IMR-90 (cell line): ENCODE measurements at places on chromosomes 2 and 18. TPM values are rescaled to one million over a fixed set of nuclear protein-coding genes. Genes with fewer than 3 reads are reported as not detected.

DNA sequence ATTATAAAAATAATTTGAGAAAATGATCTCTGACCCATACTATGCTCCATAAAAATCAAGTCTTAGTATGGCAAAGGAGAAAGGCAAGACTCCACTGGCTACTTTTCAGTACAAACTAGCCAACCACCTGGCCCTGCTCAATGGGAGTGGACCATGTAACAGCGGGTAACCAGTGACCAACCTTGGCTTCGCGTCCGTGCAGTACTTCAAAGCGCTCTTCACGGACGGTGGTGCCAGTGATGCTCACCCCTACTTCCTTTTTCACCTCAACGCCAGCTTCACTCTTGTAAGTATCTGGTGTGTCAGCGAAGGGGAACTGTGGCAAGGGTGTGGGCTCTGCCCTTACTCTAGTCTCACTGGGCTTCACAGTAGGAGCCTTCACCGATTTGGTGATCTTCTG lies 23.3 kb downstream of the TTN start:
- H3K36me3 ChIP-seq: no peaks in the 10 kb centered on the region
- no peak overlapping the region for H3K27ac ChIP-seq
- no peak overlapping the region for H3K4me3 ChIP-seq
- no peaks in the 10 kb centered on the region for H3K4me1 ChIP-seq

DNA sequence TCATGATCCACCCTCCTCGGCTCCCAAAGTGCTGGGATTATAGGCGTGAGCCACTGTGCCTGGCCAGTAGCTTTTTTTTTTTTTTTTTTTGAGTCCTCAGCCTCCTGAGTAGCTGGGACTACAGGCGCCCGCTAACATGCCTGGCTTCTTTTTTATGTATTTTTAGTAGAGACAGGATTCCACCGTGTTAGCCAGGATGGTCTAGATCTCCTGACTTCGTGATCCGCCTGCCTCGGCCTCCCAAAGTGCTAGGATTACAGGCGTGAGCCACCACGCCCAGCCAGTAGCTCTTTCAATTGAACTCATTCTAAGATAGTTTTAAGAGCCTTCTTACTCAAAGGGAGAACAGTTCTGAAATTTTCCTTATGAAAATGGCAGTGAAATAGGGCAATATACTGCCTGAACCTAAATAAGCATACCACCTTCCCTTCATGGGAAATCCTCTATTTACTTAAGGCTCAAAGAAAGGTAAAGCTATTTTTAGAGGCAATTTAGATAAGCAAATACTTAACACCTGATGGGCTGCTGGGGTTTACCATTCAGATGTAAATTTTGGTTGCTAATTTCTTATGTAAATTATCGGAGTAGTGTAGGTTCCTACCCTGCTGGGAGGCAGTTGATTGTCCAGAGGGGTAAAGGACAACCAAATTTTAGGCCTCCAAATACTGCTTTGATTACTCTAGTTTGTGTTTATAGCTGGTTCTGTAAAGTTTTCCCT lies 144.7 kb downstream of the GREB1L start:
- peaks cover 2% of the 10 kb centered on the region; the same call in 1 of the 2 replicates for H3K27me3 ChIP-seq
- no peaks in the 10 kb centered on the region for H3K36me3 ChIP-seq
- H3K4me1 ChIP-seq: no peaks in the 10 kb centered on the region
- DNase-seq: no peak
- no peak overlapping the region for H3K27ac ChIP-seq

Gene CRYGD
- total RNA-seq: not detected in 2 replicates

DNA sequence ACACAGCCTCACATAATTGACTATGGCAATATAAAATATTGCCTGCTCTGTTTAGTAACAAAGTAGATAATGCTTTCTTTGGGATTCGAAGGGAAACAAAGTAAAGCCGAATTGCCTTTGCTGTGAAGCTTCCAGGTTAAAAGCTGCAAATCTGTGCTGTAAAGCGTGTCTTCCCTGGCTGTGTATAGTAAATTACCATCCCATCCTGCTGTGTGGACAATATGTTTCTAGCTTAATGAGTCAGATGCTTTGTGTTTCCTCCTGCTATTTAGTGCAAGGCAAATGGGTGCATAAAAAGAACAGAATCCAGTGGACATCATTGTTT lies 265.1 kb downstream of the SOCS6 start:
- no peaks in the 10 kb centered on the region for H3K4me1 ChIP-seq
- no peak overlapping the region for H3K4me3 ChIP-seq
- H3K36me3 ChIP-seq: no peaks in the 10 kb centered on the region
- H3K27ac ChIP-seq: no peak overlapping the region
- DNase-seq: no peak

Gene PSMA8
- not detected in 2 replicates for total RNA-seq

DNA sequence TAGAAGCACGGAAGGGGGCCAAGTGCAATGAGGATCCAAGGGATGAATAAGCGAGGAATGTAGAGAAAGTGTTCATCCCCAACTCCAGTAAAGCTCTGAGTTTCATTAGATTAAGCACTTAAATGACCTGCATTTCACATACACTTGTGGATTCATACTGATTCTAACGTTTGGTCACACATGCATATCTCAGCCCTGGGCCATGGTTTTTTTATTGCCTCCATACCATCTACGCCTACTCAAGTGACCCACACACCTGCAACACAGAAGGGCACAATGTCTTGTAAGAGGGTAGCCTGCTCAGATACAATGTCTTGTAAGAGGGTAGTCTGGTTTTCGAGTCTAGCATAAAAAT lies 566 bp upstream of the MRPS5 start:
- H3K4me3 ChIP-seq: peak overlapping the region; percentile 91
- H3K27ac ChIP-seq: peak overlapping the region; percentile 18; the same call in 1 of the 2 replicates
- H3K4me1 ChIP-seq: no peaks in the 10 kb centered on the region
- no peaks in the 10 kb centered on the region; the same call in 1 of the 2 replicates for H3K36me3 ChIP-seq
- no peaks in the 10 kb centered on the region for H3K27me3 ChIP-seq
- DNase-seq: no peak

DNA sequence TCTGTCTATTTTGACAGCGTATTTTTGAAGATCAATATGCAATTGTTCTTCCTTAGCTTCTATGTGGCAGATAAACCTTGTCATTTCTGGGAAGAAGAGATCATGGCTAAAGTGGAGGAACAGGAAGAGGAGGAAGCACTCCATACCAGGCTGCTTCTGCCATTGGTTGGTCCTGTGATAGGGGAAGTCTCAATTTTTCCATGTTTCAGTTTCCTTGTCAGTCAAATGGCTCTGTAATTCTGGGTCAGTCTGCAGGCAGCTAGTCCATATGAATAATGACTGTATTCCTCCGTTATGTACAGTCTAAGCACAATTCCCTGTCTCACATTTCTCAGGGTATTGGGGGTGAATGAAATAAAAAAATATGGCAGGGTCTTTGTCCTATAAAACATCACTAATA lies 277.6 kb upstream of the CXCR4 start:
- no peaks in the 10 kb centered on the region for H3K27me3 ChIP-seq
- H3K36me3 ChIP-seq: no peaks in the 10 kb centered on the region
- no peaks in the 10 kb centered on the region for H3K4me1 ChIP-seq
- H3K27ac ChIP-seq: no peak overlapping the region

Gene FSHR
- not detected in 2 replicates for total RNA-seq

Gene GPR155
- 3.4 and 4.4 TPM in 2 replicates for total RNA-seq

GRCh38 chr2:66717218-66717905 lies 282.4 kb downstream of the MEIS1 start:
- peak; percentile 71 for DNase-seq
- H3K4me3 ChIP-seq: no peak overlapping the region
- H3K27me3 ChIP-seq: no peaks in the 10 kb centered on the region
- H3K4me1 ChIP-seq: no peaks in the 10 kb centered on the region; the same call in 1 of the 2 replicates

Gene MC5R
- total RNA-seq: not detected in 2 replicates
